ENCODE measurements at places on chromosomes 16 and 17. TPM values are rescaled to one million over a fixed set of nuclear protein-coding genes. Genes with fewer than 3 reads are reported as not detected.

The RDM1 gene
- 1.2 TPM for total RNA-seq

The PRKCB gene
- total RNA-seq = 7.0 TPM

The KCNAB3 gene
- 2.3 TPM for total RNA-seq

The TPSD1 gene
- total RNA-seq = 1.1 TPM

The ADAM11 gene
- 1.9 TPM for total RNA-seq

The TNFRSF13B gene
- not detected for total RNA-seq

The PIRT gene
- total RNA-seq = 1.9 TPM

The KCNJ2 gene
- total RNA-seq = 9.1 TPM

The ABHD15 gene
- 6.7 TPM for total RNA-seq

DNA sequence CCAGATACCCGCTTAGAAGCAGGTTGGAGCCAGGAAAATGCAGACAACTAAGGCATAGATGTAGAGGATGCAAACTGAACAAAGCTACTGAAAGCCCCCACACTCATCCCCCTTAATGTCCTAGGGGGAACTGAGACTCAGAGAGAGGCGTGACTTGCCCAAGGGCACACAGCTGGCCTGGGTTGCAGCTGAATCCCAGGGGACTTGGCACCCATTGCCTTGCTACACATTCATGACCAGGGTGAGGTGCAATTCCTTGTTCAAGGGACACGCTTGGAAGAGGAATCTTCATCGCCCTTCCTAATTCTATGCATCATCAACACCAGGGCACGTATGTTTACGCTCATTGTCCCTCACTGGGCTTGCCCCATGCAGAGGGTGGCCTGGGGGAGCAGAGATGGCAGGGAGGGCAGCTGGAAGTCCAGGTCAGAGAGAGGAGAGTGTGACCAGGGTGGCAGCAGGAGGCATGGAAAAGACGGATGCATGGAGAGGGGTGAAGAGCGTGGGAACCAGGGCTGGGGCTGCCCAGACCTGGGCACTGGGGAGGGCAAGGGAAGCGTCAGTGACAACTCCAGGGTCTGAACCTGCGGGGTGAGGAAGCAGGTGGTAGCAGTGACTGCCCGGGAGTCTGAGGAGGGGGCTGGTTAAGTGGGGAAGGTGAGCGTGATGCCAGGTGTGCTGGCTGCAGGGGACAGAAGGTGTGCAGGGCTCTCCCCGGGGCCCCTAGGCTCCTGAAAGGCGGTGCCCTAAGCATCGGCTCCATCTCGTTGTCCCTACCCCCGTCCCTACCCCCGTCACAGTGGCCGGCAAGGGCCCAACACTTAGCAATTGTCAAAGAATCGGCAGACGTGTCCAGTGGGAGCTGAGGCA, 267.1 kb upstream of the TNRC6C start:
- no peak for DNase-seq

DNA sequence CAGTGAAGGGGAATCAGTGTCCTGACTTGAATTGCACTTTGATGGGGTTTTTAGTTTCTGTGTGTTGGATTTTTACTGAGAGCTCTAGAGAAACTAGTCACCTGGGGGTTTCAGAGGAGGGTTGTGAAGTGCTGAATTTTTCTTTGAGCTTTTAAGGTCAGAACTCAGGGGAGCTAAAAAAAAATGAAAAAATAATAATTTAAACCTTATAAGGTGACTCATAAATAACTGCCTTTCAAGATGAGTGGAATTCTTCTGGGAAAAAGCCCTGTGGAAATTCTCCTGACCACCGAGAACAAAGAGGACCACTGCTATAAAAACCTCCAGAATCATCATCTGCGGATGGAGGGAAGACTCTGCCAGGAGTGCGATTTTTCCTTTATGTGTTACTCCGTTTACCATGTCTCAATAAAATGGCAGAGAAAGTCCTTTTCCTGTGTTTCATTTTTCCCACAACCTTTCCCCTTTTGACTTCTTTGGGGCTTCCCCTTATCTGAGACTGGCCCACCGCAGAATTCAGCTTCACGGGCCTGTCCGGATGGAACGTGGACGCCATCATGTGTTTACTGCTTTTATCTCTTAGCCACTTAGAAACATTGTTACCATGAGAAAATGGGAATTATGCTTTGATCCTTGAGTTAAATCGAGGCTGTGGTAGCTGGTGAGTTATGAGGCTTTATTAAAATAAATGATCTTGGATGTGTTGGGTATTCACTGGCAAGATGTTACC, 39.7 kb downstream of the RPTOR start:
- DNase-seq = no peak

GRCh38 chr17:3879591-3880417, 13.0 kb downstream of the CAMKK1 start:
- DNase-seq = no peak

DNA sequence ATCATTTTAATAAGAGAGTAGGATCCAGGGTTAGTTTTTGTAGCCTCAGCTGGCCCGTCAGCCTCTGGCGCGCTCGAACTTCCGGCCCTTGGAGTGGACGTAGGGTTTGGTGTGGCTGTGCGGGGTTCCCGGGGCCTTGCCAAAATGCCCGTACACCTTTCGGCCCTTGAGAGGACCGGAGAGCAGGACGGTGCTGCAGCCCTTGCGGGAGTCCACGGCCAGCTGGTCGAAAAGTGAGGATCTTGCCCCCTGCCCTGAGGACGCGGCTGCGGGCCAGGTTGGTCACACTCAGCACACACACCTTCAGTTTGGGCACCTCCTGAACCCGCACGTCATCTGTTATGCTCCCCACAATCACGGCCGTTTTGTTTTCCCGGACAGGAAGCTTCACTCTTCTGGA, 42.2 kb upstream of the CNTNAP4 start:
- DNase-seq = no peak

DNA sequence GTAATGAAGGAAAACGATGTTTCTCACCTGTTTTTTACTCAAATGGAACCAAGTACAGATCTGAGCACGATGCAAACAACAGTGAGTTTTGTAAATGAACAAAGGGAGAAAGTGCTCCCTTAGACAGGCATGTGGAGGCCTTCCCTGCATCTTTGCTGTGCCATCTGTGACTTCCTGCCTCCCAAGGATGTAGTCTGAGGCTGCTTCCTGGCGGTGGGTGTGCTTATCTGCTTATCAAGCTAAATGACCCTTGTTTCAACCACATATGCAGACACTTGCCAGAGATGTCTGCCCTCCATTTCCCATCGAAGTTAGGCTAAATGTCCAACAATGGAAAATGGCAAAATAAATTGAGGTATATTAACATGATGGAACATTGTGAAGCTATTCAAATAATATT, 34.6 kb downstream of the RGS9 start:
- DNase-seq = no peak

DNA sequence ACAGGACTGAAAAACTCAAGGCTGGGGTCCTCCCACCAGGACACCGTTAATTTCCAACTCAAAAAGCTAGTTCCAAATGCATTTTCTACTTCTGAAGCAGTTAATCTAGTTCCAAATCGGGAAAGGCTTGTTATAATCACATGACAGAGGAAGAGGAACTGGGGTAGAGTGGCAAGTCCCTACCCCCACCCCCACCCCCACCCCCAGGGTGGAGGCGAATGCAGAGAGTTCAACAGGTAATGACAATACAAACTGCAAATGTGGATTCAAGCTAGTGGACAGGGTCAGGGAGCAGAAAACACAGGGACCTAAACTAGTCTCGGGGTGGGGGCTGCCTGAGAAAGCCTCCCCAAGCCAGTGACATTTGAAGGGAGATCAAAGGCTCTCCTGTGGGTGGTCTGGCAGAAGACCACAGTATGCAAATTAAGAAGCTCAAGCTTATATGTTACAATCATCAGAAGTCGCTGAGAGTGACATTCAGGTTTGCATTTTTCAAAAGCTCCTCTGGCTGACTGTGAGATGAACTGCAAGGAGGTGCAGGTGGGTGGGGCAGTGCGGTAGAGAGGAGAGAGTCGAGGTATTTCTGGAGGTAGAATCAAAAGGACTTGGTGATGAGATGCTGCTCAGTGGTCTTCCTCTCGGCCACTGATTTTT, 56.4 kb upstream of the SLC25A19 start:
- no peak for DNase-seq

DNA sequence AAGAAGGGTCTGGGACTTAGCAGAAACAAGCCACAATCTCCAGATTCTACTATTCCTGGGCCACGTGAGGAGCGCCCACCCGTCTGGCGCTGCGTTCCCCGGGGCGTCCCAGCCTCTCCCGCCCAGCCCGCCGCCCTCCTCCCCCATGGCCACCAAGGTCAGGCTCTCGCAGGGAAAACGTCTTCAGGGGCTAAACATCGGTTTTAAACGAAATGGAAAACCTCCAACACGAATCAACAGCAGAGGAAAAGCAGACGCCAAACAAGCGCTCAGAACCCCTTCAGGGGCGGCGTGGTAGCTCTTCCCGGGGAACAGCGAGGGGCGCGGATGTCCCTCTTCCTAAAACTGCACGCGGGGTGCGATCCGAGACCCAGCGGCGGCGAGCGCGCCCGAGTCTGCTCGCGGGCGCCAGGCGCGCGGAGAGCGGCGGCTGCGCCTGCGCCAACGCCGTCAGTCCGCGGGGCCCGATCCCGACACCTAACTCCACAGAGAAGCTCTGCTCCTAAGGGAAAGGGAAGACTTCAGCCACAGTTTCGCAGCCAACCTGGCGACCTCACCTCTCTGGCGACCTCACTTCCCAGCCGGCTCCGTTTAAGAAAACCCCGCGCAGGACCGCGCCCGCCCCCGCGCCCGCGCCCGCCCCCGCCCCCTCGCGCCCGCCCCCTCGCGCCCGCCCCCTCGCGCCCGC, 505 bp upstream of the COG1 start:
- no peak for DNase-seq

- DNase-seq = no peak
Observed at GRCh38 chr17:371583-371982, 19.0 kb upstream of the RPH3AL start.

GRCh38 chr17:56099649-56100048, 53.6 kb upstream of the ANKFN1 start:
- DNase-seq = no peak

DNA sequence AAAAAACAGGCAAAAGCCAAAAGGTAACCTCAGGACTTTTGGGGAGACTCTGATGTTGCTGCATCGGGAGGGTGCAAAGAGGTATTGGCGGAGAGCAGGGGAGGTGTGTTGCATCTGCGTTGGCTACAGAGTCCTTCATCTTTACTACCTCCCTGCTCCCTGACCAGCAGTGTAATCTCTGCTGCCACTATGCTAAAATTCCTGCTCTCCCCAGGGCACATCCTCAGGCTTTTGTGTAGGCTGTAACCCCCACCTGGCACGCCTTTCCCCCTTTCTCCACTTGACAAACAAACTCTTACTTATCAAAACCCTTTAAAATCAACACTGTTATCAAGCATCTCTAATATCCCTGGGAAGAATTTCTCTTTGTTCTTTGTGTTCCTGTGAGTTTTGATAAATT, 435.3 kb downstream of the HAPSTR1 start:
- DNase-seq = no peak

GRCh38 chr16:65070831-65071432, 50.9 kb downstream of the CDH11 start:
- DNase-seq = no peak

DNA sequence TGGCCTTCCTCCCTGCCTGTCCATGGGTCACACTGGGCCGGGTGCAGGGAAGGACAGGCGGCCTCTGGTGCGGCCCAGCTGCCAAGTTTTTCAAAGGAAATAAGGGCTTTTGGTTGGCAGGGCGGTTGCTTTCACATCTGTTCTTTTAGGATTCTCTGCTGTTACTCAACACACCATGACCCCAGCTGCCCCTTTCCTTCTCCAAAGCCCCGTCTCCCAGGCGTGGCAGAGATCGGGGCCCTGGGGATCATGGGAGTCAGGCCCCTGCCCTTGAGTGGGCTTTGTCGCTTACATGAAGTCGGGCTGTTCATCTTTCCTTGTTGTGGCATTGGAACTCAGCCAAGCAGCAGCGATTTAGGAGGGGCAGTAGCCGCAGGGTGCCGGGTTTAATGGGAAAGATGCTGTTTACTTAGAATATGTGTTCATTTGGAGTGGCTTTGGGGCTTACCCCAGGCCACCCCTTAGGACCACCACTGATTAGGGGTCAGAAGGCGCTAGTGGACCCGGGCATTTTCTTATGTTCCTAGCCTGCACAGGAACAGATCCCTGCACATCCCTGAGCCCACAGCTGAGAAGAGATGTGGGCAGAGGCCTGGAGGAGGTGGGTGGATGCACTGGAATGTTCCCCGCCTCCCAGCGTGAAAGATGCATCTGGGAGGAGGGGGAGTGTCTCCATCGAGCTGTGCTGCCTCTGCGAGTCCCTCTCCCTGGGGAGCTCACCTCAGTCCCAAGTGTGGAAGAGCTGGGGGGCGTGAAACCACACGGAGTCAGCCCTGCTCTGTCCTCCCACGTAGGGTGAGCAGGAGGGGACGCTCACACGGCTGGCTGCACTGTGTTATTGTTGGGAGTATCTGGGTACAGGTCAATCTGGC, 6.8 kb upstream of the ADCY7 start:
- no peak for DNase-seq

GRCh38 chr17:1227917-1228780, 42.1 kb upstream of the BHLHA9 start:
- DNase-seq = no peak

- DNase-seq = no peak
Observed at GRCh38 chr17:47686664-47687327, 7.2 kb upstream of the TBKBP1 start.

DNA sequence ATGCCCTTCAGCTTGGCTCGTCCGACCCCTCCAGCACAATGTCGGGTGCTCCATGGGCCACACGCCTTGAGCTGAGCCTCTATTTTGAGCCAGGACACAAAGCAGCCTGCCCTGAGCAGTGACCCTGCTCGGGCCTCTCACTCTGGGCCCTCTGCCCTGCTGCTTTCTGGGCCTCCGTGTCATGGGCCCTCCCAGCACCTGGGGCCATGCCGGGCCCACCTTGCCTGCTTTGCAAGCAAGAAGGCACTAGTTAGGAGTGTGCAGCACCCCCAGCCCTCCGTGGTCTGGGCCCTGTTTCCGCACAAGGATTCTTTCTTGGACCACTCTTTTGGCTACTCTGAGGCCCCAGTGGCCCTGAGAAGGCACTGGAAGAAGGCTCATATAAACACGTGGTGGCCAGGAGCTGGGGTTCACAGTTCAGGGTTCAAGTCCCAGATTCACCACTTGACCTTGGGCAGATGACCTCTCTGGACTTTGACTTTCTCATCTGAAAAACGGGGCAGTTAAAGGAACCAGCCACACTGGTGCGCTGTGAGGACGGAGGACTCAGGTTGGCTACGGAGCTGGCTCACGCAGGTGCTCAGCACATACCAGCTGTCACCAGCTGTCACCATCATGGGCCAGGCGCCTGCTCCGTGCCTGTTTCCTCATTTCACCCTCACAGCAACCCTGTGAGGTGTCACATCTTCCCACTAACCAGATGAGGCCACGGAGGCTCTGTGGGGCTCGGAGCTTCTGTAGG, 166.0 kb upstream of the GSE1 start:
- DNase-seq = no peak

Data from urinary bladder (tissue), 4 donors.